ENCODE measurements at places on chromosomes 13 and 19.

GRCh38 chr13:74796157-74796556 lies 662.0 kb upstream of the KLF12 start:
- no peak for DNase-seq

DNA sequence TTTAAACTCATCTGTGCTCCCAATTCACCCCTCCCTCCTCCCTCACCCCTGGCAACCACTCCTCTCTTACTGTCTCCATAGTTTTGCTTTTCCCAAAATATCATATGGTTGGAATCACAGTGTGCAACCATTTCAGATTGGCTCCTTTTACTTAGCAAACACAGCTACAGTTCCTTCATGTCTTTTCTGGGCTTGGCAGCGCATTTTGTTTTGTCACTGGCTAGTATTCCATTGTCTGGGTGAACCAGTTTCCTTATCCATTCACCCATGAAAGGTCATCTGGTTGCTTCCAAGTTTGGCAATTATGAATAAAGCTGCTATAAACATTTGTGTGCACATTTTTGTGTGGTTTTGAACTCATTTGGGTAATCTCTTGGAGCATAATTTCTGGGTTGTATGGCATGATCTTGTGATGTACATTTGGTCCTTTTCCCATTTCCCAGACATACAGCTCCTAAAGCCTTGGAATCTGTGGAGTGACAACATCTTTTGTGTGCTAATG lies 23.9 kb upstream of the GAS6 start:
- DNase-seq: no peak

- DNase-seq: no peak
Measured at GRCh38 chr13:20128459-20128931, 32.4 kb downstream of the GJA3 start.

DNA sequence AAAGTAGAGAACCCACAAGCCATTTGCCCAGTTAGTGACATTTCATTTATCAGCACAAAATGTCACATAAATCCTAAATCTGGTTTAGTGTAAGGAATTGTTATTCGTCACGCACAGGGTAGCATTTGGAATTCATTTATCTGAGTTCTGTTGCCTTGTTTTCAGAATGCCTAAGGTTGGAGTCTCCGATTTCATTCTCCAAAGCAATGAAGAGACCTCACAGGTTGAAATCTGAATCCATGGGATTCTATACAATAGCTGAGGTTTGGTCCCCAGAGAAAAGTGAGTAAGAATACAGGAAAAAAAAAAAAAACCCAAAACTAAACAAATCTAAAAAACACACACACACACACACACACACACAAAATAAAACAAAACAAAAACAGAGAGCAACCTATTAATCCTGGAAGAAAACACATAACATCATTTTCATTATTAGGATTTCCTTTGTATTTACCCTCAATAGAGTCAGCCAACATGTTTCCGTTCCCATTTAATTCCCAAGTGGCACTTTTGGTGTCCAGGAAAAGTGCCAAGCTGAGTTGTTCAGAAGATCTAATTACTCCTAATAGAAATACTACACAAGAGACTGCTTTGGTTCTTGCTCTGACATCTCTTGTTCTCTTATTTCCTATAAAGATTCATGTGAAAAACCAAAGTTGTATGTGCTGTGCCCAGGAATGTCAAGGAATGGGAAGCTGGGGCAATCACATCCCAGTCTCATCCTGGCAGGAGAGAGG lies 36.2 kb upstream of the LRCH1 start:
- no peak for DNase-seq

GRCh38 chr13:54744747-54745146 lies 1716.1 kb downstream of the OLFM4 start:
- DNase-seq: no peak

GRCh38 chr13:73578251-73578875 lies 519.6 kb downstream of the KLF5 start:
- no peak for DNase-seq

DNA sequence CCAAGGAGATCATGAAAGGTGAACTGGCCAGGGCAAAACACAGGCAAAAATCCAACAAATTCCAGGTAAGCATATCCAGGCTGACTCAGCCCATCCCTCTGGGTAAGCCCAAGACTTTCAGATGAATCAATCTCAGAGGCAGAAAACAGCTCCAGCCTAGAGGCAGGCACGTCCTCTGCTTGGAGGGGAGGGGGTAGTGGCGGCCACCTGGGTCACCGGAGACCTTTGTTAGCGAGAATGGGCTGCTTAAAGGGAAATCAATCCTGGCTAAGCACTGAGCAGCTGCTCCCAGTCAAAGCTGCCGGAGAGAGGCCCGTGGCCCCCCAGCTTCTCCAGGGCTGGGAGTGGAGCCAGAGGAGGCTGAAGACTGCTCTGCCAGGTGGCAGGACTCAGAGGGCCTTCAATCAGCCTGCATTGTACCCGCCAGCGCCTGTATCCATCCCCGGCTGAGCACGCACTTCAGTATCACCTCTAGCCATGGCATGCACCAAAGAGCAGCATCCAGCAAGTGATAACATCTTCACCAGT lies 48.2 kb downstream of the PIN1 start:
- no peak for DNase-seq

DNA sequence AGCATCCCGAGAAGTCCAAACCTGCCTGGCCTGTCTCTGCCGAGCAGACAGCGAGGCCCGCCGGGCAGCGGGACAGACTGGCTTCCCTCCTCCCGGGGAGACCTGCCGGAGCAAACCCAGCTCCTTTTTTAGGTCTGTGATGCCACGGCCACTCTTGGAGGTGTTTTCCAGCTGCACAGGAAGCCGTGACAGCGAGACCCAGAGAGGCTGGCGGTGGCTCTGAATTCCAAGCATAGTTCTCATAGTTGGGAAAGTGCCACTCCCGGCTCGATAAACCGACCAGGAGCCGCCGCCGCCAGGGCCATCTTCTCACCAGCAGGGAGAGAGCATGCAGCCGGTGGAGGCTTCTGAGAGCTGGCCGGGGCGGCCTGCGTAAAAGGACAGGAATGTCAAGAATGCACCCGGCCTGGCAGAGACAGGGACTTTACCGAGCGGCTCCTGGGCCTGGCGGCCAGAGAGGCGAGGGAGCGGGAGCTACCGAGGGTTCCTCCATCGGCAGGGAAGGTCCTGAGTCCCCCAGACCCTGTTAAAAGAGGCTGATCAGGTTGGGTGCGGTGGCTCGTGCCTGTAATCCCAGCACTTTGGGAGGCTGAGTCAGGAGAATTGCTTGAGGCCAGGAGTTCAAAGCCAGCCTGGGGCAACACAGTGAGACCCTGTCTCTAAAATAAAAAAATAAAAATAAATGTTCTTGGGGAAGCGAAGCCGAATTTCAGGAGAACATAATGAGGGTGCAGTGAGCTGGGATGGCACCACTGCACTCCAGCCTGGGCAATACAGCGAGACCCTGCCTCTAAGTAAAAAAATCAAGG lies 64.9 kb downstream of the GADD45B start:
- DNase-seq: no peak

Measured in anterior cingulate cortex (tissue), 58 donors.